NCI-H524 treated with DMSO at 0.1 percent for 48 hours (cell line): ENCODE measurements at places on chromosomes 13 and 19.

DNA sequence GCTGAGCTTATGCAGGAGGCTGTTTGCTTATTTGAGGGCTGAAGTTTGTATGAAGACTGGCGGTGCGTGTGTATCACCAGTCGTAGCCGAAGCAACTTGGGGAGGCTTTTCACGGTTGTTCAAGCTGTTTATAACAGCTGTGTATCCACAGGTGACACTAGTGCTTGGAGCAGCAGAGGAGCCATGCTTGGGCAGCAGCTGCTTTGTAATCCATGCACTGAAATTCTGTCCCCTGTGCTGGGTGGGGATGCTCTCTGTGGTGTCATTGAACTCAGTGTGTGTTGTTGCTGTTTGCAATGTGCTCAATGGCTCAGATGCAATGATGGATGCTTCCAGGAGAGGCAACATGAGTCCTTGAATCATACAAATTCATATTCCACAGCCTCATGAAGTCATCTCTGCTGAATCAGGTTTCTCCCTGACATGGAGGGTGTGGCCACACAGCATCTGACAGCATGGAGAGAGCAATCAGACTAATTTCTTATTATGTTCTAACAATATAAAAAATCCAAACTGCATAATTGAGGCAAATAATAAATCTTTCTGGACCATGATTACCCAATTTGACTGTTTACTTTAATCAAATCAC, 18.8 kb upstream of the GTF3A start:
- DNase-seq, result no peak

DNA sequence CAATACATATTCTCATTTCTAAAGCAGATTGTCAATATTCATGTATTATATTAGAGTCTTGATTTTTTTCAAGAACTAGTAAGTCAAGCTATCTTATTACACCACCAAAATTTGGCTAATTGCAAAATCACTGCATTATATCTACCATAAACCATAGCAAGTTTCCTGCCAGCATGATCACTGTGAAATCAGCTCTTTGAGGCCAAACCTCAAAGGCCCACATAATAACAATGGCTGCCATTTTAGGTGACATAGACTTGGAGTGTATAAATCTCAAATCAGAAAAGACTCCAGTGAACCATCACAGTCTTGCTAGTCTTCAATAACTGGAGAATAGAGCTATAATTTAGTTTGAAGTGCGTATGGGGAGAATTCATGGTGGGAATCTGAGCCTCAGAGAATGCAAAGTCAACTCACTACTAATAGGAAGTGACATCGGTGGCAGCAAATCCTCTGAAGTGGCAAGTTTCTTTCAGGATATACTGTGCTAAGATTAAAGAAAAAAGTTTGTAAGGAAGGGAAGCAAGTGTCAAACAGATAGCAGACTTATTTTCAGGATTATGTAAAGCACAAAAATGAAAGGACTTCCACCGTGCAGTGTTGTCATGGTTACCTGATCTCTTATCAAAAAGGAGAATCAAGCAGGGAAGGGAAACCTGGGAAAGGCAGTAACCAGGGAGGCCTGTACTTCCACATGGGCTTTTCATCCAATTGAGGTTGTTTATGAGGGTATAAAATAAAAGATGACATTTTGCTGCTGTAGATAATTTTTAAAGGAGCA, 117.4 kb upstream of the FNDC3A start:
- no peak for DNase-seq

GRCh38 chr19:21047716-21048115, 27.3 kb downstream of the ZNF430 start:
- DNase-seq, result no peak

DNA sequence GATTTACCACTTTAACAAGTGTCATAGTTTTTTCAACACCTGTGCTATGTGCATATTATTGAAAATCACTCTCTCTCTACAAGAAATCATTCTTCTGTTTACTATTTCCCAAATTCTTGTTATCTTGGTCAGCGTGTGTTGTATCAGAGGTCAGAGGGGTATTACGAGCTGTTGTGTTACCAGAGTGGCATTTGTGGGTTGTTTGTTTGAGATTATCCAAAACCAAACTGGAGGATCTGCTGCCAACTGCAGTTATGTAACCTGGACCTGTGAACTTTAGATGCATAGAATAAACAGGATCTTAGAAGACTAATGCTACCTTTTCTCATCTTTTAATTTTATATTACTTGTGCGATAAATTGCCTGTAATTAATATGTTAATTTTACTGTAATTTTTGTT, 1751.4 kb upstream of the SPRY2 start:
- no peak for DNase-seq

GRCh38 chr13:104875038-104875754, 1660.3 kb downstream of the EFNB2 start:
- DNase-seq, result no peak

DNA sequence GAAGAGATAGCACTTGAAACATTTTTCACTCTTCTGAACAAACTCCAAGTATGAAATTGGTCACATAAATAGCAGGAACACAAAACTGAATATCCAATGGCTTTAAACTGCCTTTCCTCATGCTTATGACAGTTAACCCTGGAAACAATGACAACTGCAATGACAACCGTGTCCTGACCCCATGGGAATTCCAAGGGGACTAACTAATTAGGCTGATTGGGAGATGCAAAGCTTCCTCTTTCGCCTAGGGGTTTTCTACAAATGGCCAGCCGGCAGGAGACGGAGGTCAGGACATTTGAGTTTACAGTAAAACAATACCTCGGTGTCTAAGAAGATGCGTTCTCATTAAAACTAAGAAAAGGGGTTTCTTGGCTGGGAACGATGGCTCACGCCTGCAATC, 53.0 kb upstream of the URAD start:
- DNase-seq, result no peak

DNA sequence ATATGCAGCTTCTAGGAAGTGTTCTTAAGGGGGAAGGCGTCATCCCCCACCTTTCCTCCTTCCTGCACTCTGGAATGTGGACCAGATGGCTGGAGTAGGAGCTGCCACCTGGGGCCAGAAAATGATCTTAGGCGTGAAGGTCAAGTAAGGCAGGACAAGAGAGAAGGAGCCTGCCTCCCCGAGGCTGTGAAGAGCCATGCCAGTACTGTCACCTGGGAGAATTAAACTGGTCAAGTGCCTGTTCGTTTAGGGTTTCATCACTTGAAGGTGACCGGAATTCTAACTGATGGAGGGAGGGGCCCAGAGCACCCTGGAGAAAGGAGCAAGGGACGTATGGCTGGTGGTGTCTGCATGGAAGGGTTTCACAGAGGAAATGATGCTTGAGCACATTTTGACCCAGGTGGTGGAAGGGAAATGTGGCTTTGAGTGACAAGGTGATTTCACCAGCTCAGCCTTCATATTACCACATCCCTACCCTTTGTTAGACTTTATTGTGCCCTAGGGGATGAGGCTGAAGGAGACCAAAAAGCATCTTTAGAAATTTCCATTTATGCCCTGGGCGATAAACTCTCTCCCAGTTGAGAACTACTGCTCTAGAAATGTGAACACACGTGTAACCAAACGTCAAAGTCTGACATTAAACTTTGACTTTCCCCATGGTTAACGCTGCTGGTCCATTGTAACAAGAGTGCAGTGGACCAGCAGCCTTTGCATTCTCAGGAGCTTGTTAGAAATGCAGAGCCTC, 37.5 kb downstream of the PPP2R1A start:
- no peak for DNase-seq

DNA sequence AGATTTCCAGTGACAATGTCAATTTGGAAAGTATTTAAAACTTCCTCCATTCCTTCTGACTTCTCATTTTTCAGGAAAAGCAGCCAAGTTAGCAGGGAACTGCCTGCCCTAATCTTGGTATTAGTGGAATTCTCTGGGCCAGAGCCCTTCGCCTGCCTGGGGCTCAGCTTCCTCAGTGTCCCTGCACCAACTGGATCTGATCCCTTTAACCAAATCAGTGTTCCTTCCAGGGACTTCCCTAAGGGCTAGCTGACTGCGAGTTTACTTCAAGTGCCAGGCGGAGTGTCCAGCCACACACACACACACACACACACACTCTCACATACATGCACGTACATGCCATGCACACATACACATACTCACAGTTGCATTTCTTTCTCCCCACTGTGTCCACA, 20.0 kb downstream of the RAB20 start:
- no peak for DNase-seq

DNA sequence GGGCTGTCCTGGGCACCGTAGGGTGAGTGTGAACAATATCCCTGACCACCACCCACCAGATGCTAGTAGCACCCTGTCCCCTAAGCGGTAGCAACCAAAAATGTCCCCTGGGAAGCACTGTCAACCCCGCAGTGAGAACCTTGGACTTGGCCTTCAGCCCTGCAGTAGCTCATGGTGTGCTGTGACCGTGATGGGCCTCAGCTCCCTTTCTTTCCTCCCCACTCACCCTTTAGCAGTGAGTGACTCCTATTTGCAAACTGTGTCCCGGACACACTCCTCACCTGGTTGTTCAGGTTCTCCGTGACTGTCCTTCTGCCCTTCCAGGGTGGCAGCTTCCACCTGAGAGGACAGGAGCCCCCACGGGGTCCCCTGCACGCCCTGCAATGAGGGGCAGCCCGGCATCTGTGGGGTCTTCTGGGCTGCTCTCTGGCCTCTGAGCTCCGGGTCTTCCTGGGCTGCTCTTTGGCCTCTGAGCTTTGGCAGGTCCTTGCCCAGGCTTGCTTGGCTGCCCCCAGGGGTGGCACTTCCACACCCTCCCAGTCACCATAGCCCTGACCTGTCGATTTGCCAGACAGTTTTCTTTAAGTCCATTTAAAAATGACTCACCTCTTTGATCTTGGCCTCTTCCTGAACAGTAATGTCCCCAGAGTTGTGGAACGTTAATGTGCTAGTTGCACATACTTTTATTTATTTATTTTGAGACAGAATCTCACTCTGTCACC, 3.8 kb downstream of the KDM4B start:
- DNase-seq, result no peak

DNA sequence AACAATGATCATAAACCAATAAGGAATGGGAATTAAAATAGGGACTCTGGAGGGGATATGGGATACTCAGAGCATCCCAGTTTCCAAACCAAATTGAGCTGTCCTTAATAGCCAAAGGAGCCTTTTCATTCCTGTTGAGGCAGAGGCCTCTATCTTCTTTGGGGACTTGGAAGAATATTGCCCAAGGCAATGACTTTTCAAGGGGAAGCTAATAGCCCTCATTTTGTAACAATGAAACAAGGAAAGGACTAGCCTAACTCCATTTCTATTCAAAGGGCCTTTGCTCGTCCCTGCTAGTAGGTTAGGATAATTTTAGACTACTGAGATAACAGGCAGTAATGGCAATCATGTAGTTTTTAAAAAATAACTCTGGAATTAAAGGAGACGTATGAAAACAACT, 789.8 kb upstream of the SLITRK5 start:
- no peak for DNase-seq

DNA sequence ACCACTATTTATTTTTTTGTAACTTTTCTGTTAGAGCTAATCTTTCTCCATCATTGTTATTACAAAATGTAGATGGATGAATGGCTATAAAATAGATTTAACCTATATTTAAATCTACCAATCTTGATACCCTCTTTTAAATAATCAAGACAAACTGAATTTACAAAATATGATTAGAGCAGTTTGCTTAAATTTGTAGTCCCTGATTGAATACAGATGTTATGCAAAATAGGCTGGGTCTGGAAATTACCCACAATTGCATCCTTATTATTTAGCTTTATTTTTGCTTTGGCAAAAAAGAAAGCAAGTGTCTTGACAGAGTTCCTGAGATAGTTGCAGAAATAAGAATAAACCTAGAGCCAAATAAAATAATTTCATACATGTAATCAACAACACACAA, 352.8 kb downstream of the KLF12 start:
- no peak for DNase-seq

DNA sequence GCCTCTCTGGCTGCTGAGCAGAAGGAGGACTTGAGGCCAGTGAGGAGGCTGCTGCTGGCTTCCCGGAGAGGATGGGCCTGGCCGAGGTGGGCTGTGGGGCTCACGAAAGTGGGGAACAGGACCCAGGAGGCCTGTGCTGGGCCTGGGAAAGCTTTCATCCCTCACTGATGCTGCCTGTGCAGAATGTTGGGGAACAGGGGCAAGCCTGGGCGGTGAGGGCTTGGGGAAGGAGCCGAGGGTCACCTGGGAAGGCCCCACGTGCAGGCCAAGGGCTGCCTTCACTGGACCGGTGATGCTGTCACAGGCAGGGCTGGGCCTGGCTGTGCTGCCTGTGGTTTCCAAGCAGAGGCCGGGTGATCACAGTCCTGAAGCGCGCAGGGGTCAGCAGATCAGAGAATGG, 9.4 kb downstream of the AP1M1 start:
- DNase-seq, result no peak

DNA sequence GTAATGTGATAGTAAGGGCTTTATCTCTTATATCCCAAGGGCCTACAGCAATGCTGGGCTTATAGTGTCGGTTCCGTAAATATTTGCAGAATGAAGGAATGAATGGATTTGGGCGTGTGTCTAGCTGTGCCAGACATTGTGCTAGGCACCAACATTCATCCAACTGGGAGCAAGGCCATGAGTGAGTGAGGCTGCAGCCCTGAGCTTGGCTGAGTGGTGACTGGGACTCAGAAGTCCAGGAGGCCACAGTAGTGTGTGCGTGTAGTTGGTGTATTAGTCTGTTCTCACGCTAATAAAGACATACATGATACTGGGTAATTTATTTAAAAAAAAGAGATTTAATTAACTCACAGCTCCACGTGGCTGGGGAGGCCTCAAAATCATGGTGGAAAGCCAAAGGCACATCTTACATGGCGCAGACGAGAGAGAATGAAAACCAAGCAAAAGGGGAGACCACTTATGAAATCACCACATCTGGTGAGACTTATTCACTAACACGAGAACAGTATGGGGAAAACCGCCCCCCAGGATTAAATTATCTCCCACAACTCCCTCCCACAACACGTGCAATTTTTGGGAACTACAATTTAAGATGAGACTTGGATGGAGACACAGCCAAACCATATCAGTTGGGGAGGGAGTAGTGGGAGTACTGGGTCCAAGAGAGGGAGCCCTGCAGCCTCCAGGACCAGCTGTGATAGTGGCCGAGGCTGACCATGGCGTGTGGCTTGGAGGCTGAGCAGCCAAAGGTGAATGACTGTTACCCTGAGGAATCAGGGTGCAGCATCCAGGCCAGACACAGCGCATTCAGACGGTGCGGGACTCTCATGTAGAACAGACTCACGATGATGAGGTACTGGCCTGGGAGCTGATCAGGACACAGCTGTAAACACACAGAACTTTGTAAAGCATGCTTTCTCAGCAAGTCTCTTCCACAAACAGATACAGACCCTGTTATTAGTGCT, 104.6 kb downstream of the TEX26 start:
- DNase-seq, result no peak

DNA sequence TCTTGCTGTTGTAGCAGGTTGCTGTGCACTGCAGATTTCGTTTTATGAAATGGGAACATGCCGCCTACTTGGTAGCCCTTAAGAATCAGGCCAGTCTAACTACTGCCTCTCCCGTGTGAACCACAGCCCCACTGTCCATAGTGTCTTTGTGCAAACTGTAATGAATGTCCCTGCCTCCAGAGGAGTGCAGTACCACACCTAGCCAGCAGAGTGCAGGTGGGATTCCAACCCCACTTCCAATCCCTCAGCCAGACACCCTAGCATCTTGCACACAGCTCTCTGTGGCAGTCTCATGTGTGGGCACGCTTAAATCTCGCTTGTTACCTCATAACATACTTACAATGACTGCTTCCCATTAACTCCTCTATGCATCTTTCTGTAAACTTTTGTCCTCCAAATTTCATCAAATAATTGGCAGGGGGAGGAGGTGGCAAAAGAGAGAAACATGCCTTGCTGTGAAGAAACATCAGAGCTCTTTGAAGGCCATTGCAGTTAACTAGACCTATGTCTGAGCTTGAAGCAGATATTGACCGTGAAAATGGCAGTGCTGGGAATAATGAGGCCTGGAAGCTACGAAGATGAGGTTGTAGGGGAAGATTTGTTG, 47.2 kb downstream of the ZAR1L start:
- no peak for DNase-seq
